HTR-8/SVneo (cell line): ENCODE measurements at places on chromosomes 2 and 18.

DNA sequence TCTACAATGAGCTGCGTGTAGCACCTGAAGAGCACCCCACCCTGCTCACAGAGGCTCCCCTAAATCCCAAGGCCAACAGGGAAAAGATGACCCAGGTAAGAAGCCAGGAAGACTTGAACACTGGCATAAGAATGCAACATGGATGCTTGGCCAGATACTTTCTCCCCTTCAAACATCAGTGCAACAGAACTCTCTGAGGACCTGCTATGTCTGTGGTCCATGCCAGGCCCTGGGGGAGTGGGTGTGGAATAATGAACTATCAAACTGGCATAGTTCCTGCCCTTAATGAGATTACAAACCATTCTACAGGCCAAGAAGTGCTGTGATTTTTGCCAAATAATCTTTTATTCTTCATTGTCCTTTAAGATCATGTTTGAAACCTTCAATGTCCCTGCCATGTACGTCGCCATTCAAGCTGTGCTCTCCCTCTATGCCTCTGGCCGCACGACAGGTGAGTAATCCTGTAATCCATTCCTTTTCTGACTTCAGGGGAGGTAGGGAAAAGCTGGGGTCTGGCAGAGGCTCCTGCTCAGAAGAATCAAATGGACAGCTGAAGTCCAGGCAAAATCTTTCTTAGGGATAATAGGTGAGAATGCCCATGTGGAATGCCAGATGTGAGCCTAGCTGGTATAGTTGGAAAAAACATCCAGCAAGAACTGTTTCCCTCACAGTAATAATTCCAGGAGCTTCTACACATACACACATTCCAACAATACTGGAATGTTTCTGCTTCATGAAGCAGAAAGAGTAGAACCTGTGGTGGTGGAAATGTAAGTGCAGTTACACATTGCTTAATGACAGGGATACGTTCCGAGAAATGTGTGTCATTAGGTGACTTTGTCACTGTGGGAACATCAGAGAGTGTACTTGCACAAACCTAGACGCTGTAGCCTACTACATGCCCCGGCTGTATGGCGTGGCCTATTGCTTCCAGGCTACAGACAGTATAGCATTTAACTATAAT is 16.2 kb downstream of the ACTG2 start:
- no peak for DNase-seq

DNA sequence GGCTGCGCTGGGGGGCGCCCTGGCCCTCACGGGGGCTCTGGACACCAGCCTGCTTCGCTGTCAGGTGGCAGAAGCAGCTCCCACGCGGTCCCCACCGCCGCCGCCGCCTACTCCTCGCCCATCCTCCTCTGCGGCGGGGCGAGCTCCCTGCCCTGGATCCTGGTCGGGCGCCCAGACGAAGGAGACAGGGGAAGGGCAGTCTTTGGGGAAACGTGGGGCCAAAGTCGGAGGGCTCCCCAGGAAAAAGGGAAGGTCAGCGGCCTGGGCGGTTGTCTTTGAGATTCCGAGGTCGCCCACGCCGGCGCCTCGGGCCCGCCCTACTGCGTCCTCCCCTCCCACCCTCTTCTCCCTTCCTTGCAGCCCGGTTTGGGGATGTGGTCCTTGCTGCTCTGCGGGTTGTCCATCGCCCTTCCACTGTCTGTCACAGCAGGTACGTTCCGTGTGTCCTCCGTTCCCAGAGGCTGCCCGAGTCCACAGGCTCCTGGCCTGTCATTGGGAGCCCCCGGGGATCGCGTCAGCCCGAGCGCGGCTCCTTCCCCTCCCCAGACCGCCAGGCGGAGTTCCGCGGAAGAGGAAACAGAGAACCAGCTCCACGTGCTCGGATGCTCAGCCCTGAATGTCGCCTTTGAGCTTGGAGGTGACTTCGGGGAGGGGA is 800 bp downstream of the IL1RL2 start:
- DNase-seq, result no peak

DNA sequence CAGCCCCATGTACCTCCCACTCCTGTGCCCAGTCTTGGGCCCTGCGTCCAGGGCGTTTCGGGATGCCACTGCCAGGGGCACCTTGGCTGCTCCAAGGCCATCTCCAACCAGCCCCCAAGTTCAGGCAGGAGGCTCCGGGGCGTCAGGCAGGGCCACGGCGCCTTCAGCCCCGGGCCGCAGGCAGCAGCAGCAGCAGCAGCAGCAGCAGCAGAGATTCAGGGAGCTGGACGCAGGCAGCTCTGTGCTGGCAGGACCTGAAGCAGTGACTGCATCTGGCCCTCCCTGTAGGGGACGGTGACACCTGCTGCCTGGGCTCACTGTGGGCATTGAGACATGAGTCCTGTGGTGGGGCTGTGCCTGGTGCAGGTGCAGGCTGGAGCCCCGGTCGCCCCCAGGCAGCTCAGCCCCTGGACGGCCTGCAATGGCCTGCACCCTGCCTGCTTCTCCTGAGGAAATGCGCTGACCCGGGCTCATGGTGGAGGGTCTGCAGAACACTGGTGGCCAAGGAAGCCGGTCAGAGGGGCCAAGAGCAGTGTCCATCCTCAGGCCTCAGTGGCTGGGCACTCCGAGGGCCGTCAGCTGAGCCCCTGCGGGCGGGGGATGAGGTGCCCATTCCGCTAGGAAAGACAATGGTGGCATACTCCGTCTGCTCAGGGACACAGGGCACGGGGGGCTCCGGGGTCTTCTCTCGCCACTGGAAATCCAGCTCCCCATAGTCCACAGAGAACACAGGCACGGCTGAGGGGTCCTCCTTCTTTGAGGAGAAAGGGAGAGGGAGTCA is 8.0 kb downstream of the PDCD1 start:
- DNase-seq, result no peak

GRCh38 chr18:63137999-63138435 is 181.6 kb downstream of the BCL2 start:
- DNase-seq, result no peak

GRCh38 chr2:10629819-10630532 is 59.8 kb downstream of the NOL10 start:
- no peak for DNase-seq
